ENCODE measurements at places on chromosomes 2 and 18.
A peak's percentile ranks its signal among the peaks of the same experiment; 100 is the strongest.

DNA sequence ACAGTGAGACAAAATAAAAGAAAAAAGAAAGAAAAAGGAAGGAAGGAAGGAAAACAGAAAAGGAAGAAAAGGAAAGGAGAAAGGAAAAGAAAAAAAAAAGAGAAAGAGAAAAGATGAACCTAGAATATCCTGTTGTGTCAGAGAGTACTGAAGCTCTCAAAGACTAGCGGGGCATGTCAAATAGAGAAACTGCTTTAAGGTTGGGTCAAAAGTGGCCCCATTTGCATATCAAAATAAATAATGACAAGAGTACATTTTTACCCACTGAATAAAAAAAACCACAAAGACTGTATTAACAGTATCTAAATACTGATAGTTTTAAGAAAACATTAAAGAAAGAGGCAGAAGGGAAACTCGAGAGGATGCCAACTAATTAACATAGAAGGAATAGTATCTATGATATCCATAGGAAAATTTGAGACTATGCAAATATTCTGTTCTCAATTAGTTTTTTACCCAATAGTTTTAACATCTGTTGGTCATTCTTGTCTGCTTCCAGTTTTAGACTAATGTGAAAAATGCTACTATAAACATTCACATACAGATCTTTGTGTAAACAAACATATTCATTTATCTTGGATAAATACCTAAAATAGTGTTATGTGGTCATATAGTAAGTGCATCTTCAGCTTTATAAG, 53.2 kb downstream of the SFXN5 start:
- DNase-seq = no peak

DNA sequence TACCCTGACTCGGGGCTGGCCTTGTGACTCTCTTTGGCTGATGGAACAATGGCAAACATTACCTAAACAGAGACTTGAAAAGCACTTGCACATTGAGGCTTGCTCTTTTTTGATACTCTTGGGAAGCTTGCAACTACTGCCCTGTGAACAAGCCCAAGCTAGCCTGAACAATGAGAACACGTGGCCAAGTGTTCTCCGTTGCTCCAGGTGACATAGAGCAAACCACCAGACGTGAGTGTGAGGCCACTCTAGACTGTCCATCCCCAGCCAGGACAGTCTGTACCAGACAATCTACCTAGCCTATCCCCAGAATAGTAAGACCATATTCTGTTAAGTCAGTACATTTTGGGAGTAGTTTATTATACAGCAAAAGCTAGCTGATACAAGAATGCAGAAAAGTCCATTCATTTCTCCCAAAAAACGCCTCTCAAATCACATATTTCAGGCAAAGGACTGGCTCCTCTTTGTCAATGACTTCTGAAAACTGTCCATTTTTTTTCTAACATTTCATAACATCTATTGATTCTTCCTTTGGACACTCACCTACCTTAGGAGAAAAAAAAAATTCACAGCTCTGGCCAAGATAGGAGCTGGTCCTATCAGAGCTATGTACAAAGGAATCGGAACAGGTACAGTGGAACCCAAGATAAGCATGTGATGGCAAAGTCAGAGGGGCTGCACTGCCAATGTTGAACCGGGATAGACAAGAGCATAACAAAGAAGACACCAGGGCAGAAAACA, 142.1 kb upstream of the PKDCC start:
- no peak for DNase-seq

DNA sequence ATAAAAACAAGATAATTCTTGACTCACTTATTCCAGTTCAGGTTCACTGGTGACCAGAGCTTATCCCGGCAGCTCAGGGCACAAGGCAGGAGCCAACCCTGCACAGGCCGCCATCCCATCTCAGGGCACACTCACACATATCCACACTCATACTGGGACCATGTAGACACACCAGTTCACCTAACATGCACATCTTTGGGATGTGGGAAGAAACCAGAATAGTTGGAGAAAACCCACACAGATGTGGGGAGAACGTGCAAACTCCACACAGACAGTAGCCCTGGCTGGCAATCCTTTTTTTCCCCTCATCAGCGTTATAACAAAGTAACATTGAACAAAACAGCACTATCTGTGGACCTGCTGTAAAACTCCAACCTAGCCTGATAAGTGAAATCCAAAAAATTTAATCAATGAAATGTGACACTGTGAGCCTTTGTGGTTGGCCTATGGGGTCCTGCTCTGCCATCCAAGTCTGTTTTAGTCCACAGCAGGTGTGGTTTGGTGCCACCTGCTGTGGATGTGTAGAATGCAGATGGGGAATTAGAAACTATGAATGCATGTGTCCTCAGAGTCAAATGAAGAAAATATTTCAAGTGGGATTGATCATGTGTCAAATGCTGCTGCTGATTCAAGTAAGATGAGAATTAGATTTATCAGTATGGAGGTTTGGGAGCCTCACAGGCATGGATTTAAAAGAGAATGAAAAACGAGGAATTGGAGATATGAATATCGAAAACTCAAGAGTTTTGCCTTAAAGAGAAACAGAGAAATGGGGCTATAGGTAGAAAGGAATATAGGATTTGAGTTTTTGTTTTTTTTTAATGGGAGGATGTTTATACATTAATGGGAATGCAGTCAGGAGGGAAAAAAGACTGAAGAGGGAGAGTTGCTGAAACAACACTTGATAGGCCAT, 47.0 kb downstream of the UGP2 start:
- peak; percentile 38 for DNase-seq

DNA sequence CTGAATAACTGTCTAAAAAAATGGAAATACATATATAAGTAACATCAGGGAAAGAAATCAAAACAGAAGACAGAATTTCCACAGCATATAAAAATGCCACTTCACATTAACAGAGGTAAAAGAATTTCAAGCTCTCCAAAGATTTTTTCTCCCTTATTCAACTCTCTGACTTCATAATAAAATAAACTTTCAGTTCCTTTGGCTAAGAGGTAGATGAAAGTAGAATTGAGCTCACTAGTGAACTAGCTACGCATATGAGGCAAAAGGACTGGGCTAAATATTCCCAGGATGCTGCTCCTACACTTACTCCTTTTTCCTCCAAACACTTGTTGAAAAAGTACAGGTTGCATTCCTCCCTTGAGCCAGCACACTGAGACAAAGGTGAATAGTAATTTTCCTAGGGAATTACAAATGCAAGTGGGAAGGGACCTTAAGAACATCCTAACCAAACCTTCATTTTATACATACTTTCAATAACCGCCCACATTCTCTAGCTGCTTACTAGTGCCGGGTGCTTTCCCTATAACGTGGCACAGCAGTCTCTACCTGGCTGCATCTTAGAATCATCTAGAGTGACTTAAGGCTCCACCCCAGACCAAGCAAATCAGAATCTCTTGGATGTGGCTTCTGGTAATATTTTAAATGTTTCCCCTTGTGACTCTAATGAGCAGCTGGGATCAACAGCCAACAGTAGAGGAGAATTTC, 136.6 kb downstream of the MTCL1 start:
- no peak for DNase-seq

DNA sequence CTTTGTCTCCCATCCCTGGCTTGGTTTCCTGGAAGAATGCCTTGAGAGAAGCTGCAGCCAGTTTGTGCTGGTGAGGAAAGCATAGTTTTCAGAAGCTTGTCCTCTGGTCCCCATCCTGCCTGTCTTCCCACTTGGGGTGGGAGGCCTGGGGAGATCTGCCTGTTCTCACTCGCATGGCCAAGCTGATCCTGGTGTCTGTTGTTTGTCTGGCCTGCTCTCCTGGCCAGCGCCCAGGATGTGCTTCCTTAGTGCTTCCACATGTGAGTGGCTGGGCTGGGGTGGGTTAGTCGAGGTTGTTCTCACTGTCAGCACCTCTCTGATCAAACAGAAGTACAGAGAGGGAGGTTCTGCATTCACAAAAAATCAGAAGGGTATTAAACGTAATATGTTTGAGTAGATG, 49.5 kb downstream of the PTPRM start:
- peak; percentile 44 for DNase-seq

DNA sequence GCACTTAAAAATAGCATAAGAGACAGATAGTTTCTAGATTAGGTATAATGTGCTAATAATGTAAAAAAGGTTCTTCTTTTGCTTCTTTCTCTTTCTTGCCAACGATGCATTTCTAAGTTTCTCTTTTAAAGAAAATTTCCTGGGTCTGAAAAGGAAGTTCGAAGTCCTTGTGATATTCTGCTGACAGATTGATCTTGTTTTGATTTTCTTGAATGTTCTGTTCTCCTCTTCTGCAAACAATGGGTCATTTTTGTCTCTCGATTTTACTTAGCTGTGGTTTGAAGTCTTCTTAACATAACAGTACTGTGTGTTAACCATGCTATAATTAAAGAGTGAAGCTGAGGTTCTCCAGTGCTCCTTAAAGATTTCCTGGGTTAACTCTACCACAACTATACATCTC, 61.1 kb upstream of the ACYP2 start:
- DNase-seq = no peak

GRCh38 chr18:50967714-50968661, at the start of gene ELAC1:
TSS of gene ELAC1 (plus strand) at chr18:50968040. CDS start at chr18:50974405, 6,365 bp downstream.
- DNase-seq = peak; percentile 83

GRCh38 chr2:69465513-69466456, 28.6 kb upstream of the NFU1 start:
- peak; percentile 55 for DNase-seq

DNA sequence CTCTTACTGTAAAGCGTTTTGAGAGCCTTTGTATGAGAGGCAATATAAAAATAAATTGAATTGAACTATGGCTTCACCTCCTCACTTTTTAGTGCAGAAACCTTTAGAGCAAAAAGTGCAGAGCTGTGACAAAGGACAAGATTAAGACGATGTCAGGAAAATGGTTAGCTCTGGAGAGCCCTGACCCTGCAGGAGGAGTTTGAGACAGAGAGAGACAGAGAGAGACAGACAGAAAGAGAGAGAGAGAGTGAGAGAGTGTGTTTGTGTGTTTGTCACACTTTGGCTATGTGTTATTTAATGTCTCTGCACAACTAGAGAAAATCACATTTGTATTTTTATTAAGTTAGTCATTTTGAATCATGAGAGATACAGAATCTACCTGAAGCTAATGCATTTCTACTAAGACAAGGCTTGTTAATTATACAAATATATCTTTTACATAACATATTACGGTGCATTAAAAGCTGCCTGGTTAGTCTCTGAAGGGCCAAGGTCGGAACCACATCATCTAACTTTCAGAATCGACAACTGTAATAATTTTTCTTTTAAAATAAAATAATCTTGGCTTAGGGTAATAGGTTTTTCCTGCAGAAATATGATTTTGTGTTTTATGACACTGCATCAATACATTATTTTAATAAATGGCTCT, 423.5 kb upstream of the ZEB2 start:
- DNase-seq = no peak

DNA sequence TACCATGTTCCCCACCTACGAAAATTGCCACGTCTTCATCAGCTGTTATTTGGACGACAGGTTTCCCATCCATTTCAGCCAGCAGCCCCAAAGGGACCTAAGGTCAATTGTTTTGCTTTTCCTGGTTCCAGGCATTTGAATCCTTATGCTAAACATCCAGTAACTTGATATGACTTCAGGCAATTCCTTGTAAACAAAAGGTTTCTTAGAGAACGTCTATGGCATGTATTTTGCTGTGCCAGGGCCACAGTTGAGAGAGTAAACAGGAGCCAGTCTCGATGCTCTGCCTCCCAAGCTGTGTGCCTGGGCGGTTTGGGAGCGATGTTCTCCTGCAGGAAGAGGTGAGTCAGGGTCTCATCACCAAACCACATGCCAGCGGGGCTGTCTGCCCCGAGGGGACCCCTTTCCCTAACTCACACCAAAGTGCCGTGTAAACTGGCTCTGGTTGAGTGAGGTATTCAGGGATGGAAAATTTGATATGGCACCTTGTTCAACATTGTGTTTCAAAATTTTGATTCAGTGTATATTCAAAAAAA, 12.9 kb upstream of the MC5R start:
- no peak for DNase-seq

GRCh38 chr2:117958186-117958585, 55.7 kb downstream of the CCDC93 start:
- no peak for DNase-seq

- DNase-seq = no peak
Measured at GRCh38 chr18:49456794-49457193, 3.7 kb downstream of the DYM start.

DNA sequence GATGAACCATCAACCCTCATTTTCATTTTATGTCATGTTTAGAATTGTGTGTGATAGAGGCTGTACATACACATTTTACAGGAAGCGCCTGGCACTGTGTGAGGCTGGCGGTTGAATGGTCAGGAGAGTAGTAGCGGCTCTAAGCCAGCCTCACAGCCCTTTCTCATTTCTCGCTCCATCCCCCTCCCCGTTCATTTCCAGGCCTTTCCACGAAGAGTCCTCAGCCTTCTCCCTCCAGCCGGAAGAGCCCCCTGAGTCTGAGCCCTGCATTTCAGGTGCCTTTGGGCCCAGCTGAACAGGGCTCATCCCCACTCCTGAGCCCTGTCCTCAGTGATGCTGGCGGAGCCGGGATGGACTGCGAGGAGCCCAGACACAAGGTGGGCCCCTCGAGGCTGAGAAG, 51.8 kb downstream of the STK25 start:
- DNase-seq = no peak

DNA sequence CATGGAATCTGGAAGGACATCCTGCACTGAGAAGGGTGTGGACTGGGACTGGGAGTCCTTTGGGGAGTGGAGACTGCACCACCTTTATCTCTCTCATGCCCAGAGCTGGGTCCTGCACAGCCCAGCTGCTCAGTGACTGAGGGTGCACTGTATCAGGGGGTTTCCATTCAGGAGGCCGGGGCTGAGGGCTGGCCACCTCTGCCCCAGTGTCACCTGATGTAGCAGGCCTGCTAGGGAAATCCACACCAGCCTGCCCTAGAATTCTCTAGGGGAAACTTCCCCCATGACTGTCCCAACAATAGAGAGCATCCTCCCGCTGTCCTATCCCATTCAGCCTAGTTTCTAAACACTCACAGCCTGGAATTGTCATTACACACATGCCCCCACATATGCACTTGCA, 116.7 kb downstream of the CTIF start:
- DNase-seq = peak; percentile 4

DNA sequence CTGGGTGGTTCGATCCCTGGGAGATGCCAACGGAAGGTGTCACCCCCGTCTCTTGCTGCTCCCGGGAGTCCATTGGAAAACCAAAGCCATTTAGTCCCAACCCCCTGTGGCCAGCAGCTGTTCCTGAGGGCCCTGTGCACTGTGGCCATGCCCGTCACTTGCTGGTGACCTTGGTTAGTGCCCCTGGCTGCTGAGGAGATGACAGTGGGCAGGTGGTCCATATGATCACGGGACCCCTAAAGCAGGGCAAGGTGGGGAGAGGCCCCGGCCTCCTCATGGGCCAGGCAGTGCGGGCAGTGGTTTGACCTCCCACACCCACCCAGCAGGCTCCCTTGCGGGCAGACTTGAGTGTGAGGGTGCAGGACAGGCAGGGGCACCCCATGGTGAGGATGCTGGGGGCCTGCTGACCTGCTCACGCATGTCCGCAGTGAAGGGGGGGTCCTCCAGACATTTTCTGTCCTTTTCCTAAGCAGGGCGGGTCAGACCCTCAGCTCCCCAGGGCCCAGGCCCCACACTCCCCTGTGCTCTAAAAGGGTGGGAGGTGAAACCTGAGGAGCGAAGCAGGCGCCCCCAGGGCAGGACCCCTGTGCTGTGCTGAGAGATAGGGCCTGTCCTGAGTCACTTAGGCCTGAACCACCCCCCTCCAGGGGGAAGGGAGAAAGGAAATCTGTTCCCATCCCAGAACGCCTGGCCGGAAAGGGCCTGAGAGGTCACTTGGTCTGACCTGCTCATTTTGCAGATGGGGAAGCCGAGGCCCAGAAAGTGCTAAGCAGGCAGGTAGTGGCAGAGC, 6.8 kb downstream of the ITM2C start:
- DNase-seq = no peak

GRCh38 chr2:129301431-129301913, 678.0 kb upstream of the RAB6C start:
- peak; percentile 61 for DNase-seq

GRCh38 chr2:11581124-11581796, 47.4 kb downstream of the GREB1 start:
- DNase-seq = no peak

Data from femur (tissue), 1 donor.